CD4-positive, CD25-positive, alpha-beta regulatory T cell (primary cell): ENCODE measurements at places on chromosomes 5 and 9. TPM values are rescaled to one million over a fixed set of nuclear protein-coding genes. Genes with fewer than 3 reads are reported as not detected.

Gene MLANA
- not detected for total RNA-seq

Gene NADK2
- 10.9 TPM for total RNA-seq

DNA sequence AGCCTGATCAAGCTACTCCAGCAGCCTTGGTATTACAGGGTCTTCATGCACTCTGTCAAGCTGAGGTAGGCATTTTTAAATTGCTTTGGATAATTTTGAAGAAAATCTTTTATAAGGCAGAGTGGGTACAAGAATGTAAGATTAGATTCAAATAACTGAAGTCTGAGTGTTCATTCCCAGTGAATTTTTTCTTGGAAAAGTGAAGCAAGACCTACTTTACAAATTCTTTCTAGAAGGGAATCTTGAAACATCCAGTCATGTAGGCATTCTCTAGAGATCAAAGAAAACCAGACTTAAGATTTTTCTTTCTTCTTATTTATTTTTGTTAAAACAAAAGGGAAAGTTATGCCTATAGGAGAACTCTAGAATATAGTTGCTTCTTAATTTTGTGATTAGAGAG, 139.0 kb downstream of the FOCAD start:
- H3K36me3 ChIP-seq = peaks cover 6% of the 10 kb centered on the region
- H3K4me1 ChIP-seq = no peaks in the 10 kb centered on the region
- no peak overlapping the region for H3K4me3 ChIP-seq
- DNase-seq = no peak
- no peak overlapping the region for H3K27ac ChIP-seq

Gene PCDHA12
- total RNA-seq = not detected

GRCh38 chr5:54778783-54779182, 206.6 kb downstream of the ESM1 start:
- H3K27ac ChIP-seq = no peak overlapping the region
- H3K36me3 ChIP-seq = no peaks in the 10 kb centered on the region
- H3K4me1 ChIP-seq = no peaks in the 10 kb centered on the region
- no peak overlapping the region for H3K4me3 ChIP-seq
- H3K27me3 ChIP-seq = peaks cover 8% of the 10 kb centered on the region

DNA sequence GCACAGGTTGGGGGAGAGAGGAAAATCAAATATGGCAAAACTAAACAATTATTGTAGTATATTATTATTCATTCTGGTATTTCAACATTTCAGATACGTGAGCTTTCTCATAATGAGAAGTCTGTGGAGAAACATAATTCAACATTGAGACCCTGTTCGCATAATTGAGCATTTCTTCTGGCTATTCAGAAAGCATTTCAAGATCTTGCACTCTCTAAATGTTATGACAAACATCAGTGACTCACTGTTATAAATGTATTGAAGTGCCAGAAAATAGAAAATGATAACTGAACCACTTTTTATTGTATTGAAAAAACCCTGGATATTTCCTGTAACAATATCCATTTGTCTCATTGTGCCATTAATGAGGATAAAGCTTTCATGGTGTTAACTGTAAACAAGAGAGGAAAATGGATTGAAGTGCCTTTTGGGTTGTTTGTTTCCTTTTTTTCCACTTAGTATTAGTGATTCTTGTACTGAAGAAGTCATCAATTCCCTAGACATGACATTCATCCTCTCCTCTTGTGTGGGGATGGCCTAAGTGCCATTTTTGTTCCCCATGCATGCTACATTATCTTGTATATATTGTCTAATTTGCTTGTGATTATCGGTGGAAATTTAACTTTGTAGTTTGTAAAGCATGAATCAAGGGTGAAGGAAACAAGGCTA, 124.6 kb downstream of the CAMK4 start:
- no peak for DNase-seq
- H3K36me3 ChIP-seq = peaks cover 49% of the 10 kb centered on the region
- H3K27me3 ChIP-seq = no peaks in the 10 kb centered on the region

Gene RNF183
- total RNA-seq = not detected

GRCh38 chr9:129362287-129363000, 184.4 kb upstream of the IER5L start:
- no peak overlapping the region for H3K27ac ChIP-seq
- DNase-seq = no peak
- no peaks in the 10 kb centered on the region for H3K36me3 ChIP-seq
- H3K27me3 ChIP-seq = no peaks in the 10 kb centered on the region

Gene TPRN
- 5.9 TPM for total RNA-seq

DNA sequence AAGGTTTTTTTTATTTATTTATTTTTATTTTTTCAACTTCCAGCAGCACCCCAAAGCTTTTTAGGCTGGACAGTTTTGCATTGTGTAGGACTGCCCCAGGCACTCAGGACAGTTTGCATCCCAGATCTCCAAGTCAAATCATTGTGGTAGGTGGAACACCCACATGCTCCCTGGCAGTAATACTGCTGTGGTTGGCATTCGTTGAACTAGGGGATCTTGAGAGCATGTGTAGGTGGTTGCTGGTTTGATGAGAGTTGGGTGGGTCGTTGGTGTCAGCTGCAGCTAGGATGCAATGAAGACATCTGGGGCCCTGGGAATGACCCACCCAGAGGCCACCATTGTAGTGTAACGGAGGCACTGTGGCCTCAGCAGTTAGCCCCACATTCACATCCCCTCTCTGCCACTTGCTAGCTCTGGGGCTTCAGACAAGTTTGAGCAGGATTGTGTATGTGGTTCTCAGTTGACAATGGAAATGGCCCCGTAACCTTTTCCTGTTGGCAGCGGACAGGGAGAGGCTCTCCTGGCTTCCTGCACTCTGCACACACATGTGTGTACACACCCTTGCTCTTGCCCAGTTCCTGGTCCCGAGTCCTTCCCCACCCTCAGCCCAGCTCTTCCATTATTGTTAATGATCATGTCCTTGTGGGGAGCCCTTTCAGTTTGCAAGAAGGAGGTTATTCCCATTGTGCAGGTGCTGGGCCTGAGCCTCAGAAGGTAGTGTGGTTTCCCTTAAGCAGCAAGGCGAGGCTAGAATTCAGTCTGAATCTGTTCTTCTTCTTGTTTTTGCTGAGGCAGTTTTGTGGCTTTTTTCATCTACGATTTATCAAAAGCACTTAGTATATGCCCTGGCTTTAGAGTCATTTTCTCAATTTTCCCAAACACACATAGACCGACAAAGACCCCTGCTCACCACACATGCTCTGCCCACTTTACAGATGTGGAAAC, 46.5 kb downstream of the PPARGC1B start:
- H3K36me3 ChIP-seq = no peaks in the 10 kb centered on the region
- no peaks in the 10 kb centered on the region for H3K4me1 ChIP-seq
- no peak overlapping the region for H3K4me3 ChIP-seq
- no peaks in the 10 kb centered on the region for H3K27me3 ChIP-seq

GRCh38 chr9:7760014-7760415, 39.6 kb downstream of the DMAC1 start:
- no peak for DNase-seq
- no peak overlapping the region for H3K27ac ChIP-seq
- H3K36me3 ChIP-seq = no peaks in the 10 kb centered on the region
- H3K4me3 ChIP-seq = no peak overlapping the region
- H3K4me1 ChIP-seq = no peaks in the 10 kb centered on the region
- no peaks in the 10 kb centered on the region for H3K27me3 ChIP-seq

GRCh38 chr9:74875656-74876055, 12.1 kb downstream of the TRPM6 start:
- DNase-seq = no peak
- H3K27me3 ChIP-seq = peaks cover 14% of the 10 kb centered on the region
- no peak overlapping the region for H3K27ac ChIP-seq
- no peaks in the 10 kb centered on the region for H3K4me1 ChIP-seq
- H3K36me3 ChIP-seq = no peaks in the 10 kb centered on the region

DNA sequence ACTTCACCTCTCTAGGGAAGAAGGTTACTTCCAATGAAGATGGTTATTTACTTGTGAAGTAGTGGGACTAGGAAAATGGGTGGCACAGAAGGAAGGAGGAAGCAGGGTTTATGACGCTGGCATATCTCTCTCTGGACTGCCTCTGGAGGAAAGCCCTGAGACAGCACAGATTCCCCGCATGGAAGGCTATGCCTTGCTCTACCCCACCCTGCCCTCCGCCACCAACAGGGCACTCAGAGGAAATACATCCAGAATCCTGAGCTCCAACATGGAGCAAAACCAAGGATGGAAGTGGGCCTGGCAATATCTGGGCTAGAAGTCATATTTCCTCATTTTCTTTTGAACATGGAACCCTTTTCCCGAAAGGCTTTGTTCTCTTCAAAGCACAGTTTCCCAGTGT, 346.9 kb downstream of the ZSWIM6 start:
- no peak overlapping the region for H3K4me3 ChIP-seq
- H3K36me3 ChIP-seq = no peaks in the 10 kb centered on the region
- H3K4me1 ChIP-seq = no peaks in the 10 kb centered on the region

Gene SCGB3A1
- total RNA-seq = not detected

- H3K36me3 ChIP-seq = no peaks in the 10 kb centered on the region
- H3K4me1 ChIP-seq = no peaks in the 10 kb centered on the region
- DNase-seq = no peak
- no peak overlapping the region for H3K4me3 ChIP-seq
- H3K27ac ChIP-seq = no peak overlapping the region
Measured at GRCh38 chr5:58794875-58795274, 212.0 kb downstream of the RAB3C start.

DNA sequence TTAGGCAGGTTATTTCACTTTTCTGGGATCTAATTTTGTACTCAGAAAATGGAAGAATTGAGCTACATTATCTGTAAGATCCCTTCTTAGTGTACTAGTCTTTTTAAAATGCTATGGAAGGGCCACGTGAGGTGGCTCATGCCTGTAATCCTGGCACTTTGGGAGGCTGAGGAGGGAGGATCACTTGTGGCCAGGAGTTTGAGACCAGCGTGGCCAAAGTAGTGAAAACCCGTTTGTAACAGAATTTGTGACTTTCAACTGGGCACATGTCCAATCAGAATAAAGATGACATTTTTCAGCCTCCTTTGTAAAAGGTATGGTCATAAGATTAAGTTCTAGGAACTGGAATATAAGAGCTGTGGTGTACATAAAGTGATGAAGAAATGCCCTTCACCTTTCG, 3.1 kb upstream of the RAB3C start:
- H3K36me3 ChIP-seq = no peaks in the 10 kb centered on the region
- no peaks in the 10 kb centered on the region for H3K4me1 ChIP-seq
- DNase-seq = no peak
- no peak overlapping the region for H3K27ac ChIP-seq

Gene ATG10
- total RNA-seq = 7.5 TPM

Gene ZNF608
- total RNA-seq = 0.30 TPM

DNA sequence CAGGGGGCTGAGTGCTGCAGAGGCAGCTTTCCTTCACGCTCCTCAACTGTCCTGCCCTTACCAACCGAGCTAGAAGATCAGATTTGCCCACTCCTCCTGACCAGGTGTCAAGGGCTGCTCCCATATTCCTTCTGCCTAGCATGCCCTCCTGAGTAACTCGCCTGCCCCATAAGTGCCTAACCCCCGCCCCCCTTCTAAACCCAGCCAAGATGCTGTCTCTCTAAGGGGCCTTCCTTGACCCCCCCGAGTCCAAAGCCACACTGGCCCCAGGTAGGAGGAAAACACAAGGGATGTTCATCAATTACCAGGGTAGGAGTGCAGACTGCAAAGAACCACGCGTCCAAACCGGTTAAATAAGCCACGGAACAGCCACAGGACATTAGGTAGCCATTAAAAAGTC, 4.8 kb downstream of the CCDC69 start:
- peaks cover 98% of the 10 kb centered on the region for H3K4me1 ChIP-seq
- peak overlapping the region; percentile 39 for H3K4me3 ChIP-seq
- peaks cover 28% of the 10 kb centered on the region for H3K36me3 ChIP-seq
- H3K27ac ChIP-seq = peak overlapping the region; percentile 95

GRCh38 chr9:107350443-107350842, 67.4 kb downstream of the RAD23B start:
- no peak overlapping the region for H3K27ac ChIP-seq
- no peak for DNase-seq
- H3K36me3 ChIP-seq = no peaks in the 10 kb centered on the region
- peaks cover 2% of the 10 kb centered on the region for H3K27me3 ChIP-seq
- no peak overlapping the region for H3K4me3 ChIP-seq

DNA sequence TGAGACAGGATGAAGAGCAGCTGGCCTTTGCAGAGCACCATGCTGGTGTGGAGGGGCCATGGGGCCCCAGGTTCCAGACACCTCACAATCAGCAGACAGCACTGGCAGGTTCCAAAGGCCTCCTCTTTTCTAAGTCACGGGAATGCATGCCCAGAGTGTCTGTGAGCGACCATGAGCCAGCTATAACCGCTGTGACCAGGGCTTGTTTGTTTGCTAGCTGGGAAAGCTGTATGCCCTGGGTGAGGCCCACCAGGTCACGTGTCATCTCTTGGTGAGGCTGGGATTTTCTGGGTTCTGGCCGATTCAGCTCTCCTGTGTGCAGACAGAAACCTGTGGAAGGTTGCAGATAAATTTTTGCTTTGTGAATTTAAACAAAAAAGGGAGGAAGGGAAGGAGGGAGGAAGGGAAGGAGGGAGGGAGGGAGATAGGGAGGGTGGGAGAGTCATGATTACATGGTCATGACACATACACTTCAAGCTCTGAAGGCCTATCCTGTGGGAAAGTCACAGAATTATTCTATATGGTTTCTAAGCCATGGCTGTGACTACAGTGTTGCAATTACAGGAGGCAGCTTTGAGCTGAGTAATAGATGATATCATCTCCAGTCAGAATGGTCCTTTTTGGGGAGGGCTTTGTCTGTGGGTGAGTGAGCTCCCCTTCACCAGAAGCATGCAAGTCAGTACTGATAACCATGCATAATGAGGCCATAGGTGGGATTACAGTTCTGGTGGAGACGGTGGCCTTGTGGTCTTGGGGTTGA, 37.2 kb downstream of the PAPPA start:
- no peak overlapping the region for H3K4me3 ChIP-seq
- no peaks in the 10 kb centered on the region for H3K4me1 ChIP-seq
- H3K27ac ChIP-seq = no peak overlapping the region
- no peaks in the 10 kb centered on the region for H3K36me3 ChIP-seq

- no peak for DNase-seq
- peaks cover 9% of the 10 kb centered on the region for H3K4me1 ChIP-seq
Measured at GRCh38 chr5:171317230-171317629, 8.2 kb downstream of the TLX3 start.

DNA sequence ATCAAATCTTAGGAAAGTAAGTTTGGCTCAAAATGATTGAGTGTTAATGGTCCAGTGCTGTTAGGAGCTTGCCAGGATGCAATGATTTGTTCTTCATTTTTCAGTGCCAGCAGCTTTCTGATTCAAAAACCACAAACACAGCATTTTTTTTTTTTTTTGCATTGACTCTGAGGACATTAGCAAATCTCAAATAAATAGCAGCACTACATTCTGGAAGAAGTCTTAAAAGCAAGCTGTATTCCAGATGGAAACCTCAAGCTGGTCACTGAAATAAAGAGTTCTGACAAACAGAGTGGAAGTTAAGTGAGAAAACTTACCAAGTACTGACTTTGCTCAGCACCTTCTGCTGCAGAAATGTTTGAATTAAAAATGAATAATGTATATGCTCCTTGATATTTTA, 1653.1 kb upstream of the CDH9 start:
- no peak for DNase-seq
- H3K4me1 ChIP-seq = no peaks in the 10 kb centered on the region
- no peak overlapping the region for H3K27ac ChIP-seq
- H3K4me3 ChIP-seq = no peak overlapping the region
- no peaks in the 10 kb centered on the region for H3K27me3 ChIP-seq

Gene MRPS2
- 18.1 TPM for total RNA-seq

Gene RAPGEF6
- 66.6 TPM for total RNA-seq

Gene PCDH12
- not detected for total RNA-seq

GRCh38 chr5:169979871-169980270, 424 bp downstream of the INSYN2B start:
- no peaks in the 10 kb centered on the region for H3K4me1 ChIP-seq
- H3K36me3 ChIP-seq = peaks cover 37% of the 10 kb centered on the region
- H3K4me3 ChIP-seq = no peak overlapping the region
- H3K27me3 ChIP-seq = no peaks in the 10 kb centered on the region
- no peak for DNase-seq
- no peak overlapping the region for H3K27ac ChIP-seq

GRCh38 chr9:31372799-31373587, 1011.5 kb upstream of the ACO1 start:
- H3K4me1 ChIP-seq = no peaks in the 10 kb centered on the region
- H3K36me3 ChIP-seq = no peaks in the 10 kb centered on the region
- no peak overlapping the region for H3K27ac ChIP-seq
- no peak overlapping the region for H3K4me3 ChIP-seq
- no peaks in the 10 kb centered on the region for H3K27me3 ChIP-seq
